NCI-H345 (cell line): ENCODE measurements at places on chromosomes 1 and 21.

GRCh38 chr1:152029144-152029928 is 7.5 kb downstream of the S100A11 start:
- no peak for DNase-seq

DNA sequence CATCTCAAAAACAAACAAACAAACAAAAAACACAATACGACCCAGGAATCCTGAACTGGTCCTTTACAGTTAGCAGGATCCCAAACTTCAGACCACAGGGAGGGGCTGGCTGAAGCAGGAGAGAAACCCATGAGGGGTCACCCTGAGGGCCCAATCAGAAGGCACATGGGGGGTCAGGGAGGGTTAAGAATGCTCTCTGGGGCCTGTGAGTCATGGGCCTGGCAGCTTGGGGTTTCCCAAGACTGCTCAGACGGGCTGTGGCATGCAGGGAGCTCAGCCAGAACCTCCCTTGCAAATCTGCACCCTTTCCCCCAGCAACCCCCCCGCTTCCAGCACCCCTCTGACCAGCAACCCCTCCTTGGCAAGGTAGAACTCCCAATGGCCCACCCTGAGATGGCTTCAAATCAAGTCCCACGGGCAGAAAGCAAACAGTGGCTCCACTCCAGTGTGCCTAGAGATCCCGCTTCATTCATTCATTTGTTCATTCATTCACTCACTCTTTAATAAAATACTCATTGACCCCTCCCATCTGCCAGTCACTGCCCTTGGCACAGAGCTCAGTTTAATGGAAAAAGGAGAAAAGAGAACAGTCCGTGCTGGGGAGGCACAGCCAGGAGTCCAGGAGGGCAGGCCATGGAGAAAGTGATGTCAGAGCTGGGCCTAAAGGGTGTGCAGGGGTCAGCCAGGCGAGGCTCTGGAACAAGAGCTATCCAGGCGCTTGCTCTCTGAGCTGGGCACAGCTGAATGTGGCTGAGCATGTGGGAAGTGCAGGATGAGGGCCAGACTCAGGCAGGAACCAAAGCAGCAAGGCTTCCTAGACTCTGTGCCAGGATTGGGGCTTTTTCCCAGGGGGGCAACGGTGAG is 8.2 kb downstream of the UQCRHL start:
- DNase-seq: no peak

DNA sequence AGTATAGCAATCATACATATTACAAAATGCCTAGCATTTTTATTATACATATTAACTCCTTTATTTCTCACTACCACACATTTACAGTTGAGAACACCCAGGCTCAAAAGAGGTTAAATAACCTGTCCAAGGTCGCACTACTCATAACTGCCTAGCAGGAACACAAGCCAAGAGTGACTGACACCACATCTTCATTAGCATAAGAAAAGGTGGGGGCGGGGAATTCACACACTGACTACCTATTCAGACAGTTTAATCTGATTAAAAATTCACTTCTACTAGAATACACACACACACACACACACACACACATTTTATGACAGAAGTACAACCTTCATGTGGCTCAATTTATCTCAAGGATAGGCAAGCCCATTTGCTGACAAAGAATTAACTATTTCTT is 77.8 kb upstream of the CACHD1 start:
- no peak for DNase-seq

GRCh38 chr1:56222914-56223540 is 356.3 kb downstream of the PLPP3 start:
- no peak for DNase-seq

DNA sequence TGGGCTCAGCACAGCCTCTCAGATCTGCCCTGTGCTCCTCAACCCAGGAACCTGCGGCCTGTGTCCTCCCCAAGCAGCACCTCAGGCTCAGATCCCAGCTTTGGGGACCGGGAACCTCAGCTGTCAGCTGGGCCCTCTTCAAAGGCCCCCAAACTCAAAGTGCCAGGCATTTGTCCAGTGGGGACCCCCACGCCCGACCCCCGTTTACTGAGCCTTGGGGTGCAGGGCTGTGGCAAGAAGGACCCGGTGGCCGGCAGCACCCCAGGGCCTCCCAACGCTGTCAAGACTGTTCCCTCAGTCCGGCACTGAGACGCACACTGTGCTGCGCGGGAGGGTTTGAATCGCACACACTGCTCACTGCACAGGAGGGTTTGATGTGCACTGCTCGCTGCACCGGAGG is 35.0 kb downstream of the MORN1 start:
- no peak for DNase-seq

GRCh38 chr1:162168261-162168660 is 98.8 kb downstream of the NOS1AP start:
- DNase-seq: peak; percentile 11

DNA sequence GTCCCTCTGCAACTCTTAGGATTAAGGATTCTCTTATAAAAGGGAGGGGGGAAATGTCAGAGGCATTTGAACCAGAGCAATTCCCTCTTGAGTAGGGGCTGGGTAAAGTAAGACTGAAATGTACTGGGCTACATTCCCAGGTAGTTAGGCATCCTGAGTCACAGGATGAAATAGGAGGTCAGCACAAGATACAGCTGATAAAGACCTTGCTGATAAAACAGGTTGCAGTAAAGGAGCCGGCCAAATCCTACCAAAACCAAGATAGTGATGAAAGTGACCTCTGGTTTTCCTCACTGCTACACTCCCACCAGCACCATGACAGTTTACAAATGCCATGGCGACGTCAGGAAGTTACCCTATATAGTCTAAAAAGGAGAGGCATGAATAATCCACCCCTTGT is 14.3 kb upstream of the COX20 start:
- no peak for DNase-seq

DNA sequence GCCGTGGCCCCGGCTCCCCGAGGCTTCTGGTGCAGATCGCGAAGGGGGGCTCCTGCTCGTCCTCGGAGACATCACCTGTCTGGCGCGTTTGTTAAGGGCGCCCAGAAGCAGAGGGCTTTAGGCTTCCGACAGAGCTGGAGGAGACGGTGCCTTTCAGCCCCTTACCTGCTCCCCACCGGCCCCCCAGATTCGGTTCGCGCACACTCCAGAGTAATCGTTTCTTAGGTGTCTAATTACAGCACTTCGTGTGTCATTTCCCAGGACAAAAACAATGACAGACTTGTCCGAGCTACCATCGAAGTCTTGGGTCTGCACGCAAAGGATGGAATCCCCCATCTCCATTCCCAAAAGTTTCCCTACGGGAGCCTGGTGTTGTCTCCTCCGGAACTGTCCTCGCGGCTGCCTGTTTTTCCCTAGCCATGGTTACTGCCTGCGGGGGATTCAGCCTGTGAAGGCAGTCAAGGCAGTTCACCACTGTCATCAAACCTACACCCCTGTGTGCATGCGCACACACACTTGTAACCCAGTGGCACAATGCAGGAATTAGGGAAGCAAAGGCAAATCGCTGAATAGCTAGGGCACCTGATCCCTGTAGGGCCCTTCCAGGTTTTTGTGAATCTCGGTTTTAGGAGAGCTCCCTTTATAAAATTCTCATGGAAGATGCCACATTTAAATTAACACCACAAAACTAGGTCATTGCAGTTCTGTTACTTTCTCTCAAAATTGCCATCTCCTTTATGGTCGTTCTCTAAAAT is 738 bp upstream of the CDC42BPA start:
- peak; percentile 68 for DNase-seq

GRCh38 chr1:14968251-14968851 is 185.2 kb upstream of the TMEM51 start:
- DNase-seq: no peak

GRCh38 chr1:27687906-27688305 is 15.9 kb upstream of the IFI6 start:
- DNase-seq: no peak

GRCh38 chr1:29631836-29632805 is 395.8 kb downstream of the PTPRU start:
- no peak for DNase-seq

GRCh38 chr1:33257207-33257771 is 997 bp downstream of the ZNF362 start:
- DNase-seq: no peak

GRCh38 chr1:64981601-64982533 is 15.5 kb upstream of the JAK1 start:
- no peak for DNase-seq

- DNase-seq: no peak
Observed at GRCh38 chr1:24779689-24780464, 34.6 kb downstream of the CLIC4 start.

GRCh38 chr21:41630249-41630648 is 122.3 kb upstream of the TMPRSS2 start:
- no peak for DNase-seq
